RCC 7860 (cell line): ENCODE measurements at places on chromosomes 11 and 22.

GRCh38 chr11:66073669-66074068, 3.6 kb downstream of the PACS1 start:
- DNase-seq: no peak

GRCh38 chr11:130223291-130223971, 63.8 kb downstream of the ST14 start:
- no peak for DNase-seq

DNA sequence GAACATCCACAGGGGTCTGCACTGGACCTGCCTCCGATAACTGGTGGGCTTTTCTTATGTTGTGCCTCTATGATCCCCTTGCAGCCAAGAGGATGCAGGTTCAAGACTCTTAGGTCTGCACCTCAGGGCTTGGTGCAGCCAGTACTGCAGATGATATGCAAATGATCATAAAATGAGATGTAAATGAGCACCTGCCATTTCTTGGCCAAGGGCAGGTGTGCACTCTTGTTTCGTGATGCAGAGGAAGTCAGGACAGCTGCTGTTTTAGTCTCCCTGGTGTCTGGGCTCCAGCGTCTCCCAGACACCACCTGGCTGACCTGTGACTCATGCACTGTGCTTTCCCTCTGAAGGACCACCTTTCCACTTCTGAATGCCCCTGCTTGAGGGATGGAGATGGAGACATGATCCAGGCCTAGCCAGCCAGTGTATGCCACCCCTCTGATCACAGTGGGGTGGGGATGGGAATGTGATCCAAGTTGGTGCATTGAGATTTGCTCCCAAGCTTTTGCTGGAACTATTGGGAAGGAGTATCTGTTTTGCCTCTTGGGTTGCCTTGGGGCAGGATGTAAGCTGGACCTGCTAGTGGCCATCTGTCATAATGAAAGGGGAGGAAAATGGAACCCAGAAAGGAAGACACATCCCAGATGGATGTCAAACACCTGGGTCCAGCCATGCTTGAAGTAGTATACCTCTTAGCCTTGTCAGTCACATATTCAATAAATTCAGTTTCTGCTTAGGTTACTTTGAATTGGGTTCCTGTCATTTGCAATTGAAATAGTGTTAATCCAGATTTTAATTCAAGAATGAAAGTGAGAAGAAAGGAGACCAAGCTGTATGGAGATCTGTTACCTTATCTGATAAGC, 3.3 kb upstream of the KCNJ11 start:
- no peak for DNase-seq

- no peak for DNase-seq
These were observed 533 bp downstream of the SERGEF start for GRCh38 chr11:18012122-18012905.

DNA sequence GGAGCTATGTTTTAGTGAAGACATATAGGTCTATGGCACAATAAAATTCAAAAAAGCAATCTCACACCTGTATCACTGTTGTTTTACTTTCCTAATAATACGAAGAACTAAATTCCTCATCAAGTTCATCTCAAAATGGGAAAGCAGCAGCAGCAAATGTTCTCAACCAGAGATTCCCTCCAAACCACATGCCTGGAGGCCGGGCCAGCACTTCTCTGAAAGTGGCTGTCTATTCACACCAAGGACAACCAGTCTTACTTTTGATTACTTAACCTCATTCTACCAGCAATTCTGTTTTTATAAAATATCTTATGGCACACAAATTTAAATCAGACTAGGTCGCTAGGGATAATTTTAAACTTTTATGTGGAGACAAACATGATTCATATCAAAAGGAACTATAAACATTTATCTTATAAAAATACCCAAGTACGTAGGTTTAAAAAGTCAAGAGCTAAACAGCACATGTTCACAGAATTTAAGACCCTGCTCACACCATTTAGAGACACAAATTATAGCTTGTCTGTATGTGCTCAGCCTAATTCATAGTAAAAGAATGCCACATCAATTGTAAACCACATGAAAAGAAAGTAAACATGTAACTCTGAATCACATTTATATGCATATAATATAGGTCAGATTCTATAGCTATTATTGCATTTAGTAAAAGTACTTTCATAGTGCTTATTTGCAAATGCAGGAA, 46.1 kb downstream of the RRAS2 start:
- DNase-seq: no peak

DNA sequence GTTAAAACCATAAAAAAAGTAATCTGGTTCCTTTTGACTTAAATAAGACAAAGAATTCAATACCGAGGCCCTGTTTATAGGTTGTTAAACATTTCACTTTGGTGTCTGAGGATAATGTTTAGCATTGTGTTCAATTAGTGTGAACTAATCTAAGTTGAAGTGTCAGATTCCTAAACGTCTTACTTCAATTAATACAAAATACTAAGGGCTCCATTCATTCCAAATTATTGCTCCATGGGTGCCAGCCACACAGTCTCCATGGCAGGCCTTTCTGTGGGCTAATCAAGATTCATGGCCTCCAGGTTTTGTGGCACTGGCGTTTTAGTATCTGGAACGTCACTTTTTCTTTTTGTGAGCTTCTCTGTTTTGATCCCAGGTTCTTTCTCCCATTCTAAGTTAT, 89.4 kb downstream of the TMEM135 start:
- no peak for DNase-seq

GRCh38 chr11:48017105-48017830, 36.9 kb downstream of the PTPRJ start:
- DNase-seq: no peak

DNA sequence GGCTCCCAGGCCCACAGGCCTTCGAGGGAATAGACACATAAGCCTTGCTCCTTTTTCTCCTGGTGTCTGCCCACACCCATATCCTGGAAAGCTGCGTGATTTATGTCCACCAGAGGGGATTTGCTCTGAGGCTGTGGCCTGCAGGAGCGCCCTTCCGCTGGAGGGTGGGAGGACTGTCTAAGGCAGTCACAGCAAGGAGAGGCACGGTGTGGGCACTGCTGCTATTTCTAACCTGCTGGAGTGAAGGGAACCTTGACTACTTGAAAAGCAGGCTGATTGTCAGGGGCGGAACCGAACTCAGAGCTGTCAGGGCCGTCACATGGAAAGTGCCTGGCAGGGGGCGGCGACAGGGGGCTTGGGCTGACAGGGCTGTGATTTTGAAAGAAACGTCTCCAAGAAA, 3.7 kb downstream of the UPB1 start:
- DNase-seq: no peak

DNA sequence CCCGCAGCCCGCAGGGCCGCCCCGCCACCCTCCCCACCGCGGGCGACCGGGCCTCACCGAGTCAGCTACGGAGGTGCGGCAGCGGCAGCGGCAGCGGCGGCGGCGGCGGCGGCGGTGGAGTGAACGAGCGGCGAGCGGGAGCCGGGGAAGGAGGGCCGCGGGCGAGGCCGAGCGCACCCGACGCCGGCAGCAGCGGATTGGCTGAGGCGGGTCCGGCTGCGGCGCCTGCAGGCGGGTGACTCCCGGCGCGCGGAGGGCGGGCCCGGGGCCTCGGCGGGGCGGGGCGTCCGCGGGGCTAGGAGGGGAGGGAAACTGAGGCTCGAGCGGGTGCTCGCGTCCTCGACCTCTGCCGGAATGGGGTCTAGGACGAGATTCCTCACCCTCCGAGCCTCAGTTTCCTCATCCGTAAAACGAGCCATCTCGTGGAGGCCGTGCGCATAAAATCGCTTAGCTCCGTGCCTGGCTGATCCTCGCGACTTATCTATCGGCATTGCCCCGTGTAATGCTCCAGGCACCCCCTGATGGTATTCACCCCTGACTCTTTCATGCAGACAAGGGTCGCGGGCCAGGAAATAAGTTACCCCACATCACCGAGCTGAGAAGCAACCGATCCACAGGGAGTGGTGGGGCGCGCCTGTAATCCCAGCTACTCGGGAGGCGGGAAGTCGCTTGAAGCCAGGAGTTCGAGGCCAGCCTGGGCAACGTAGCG, at the start of gene CPT1A:
TSS of gene CPT1A (minus strand) at position 199 of the 709 bp plus-strand sequence. CDS start 26,442 bp downstream, outside the sequence.
- DNase-seq: peak; percentile 19

- no peak for DNase-seq
These were observed 31.6 kb downstream of the MARK2 start for GRCh38 chr11:63870351-63871140.

- peak; percentile 59 for DNase-seq
These were observed 5.3 kb downstream of the CD44 start for GRCh38 chr11:35144136-35144741.

DNA sequence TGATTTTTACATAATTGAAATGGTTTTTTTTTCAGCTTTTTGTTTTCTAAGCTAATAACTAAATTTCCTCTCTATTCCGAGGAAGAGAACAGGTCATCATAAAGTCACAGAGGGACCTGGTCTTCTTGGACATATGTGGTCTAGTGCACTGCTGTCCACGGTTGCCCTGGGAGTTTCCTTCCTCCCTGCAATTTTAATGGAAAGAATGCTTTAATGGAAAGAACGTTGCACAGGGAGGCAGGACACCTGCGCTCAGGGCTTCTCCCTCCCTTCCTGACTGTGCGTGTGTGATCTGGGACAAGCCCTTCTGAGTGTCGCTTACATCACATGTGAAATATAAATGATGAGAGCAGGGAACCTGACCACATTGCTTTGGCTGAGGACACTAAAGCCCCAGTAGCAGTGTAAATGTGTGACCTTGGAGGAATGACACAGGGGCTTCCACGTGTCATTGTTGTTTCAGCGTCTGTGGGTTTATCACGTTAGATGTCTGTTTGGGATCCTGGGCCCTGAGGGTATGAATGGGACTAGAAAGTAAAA, 93.2 kb downstream of the AMOTL1 start:
- no peak for DNase-seq

DNA sequence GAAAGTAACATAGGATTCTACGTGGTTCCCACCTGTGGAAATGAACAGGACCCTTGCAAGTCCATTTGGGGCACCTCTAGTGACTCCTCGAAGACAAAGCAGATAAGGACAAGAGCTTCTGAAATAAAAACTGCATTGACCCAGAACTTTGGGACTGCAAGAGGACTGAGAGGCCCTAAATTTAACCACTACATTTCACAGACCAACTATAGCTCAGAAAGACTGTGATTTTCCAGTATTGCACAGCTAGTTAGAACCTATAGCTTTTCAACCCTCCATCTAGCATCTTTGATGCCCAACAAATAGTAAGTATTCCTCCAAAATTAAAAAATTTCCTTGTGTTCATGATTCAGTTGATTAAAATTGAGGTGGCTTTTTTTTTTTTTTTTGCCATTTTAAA, 107.6 kb upstream of the CD44 start:
- DNase-seq: no peak

- DNase-seq: no peak
These were observed 29.6 kb downstream of the SHANK3 start for GRCh38 chr22:50702261-50702671.

DNA sequence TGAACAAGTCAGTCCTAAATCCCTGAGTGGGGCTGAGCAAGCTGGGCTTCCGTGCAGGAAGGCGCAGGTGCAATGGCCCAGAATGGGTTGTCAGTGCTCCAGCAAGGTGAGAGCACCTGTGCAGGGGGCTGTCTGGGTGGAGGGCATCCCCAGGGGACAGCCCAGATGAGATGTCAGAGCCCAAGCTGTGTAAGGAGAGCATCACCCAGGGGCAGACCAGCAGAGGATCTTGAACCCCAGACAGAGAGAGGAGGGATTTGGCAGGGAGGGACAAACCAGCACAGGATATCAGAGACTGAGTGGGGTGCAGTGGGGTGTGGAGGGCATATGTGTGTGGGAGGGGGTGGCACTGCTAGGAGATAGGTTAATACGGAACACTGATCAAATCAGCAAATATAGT, 114.9 kb upstream of the TMEM45B start:
- no peak for DNase-seq

- no peak for DNase-seq
These were observed 125.3 kb upstream of the CADM1 start for GRCh38 chr11:115629456-115630015.

- no peak for DNase-seq
These were observed 1.1 kb upstream of the APLP2 start for GRCh38 chr11:130068546-130068985.

- no peak for DNase-seq
These were observed 116.0 kb upstream of the TOP3B start for GRCh38 chr22:22098457-22099193.

- no peak for DNase-seq
These were observed 83.9 kb downstream of the RRAS2 start for GRCh38 chr11:14275076-14275475.

DNA sequence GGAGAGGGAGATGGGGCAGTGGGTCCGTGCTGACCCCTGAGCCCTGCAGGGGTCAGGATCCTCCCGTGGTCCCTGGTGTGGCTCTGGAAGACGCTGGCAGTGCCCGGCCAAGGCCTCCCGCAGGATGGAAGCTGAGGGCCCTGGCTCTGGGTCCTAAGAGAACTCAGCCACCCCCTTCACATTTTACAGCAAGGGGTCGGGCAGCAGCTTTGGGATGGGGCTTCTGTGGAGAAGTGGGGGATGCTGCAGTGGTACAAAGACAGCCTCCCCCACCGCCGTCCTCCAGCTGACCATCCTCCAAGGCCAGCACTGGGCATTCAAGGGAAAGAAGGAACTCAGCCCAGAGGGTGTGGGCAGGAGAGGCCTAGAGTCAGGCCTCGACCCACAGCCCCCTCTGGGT, 21.8 kb upstream of the CRYBB3 start:
- DNase-seq: no peak

- DNase-seq: no peak
These were observed 84.2 kb downstream of the CTTN start for GRCh38 chr11:70482529-70482917.

GRCh38 chr11:78234006-78234405, 45.3 kb downstream of the USP35 start:
- no peak for DNase-seq

- no peak for DNase-seq
These were observed 91.7 kb upstream of the OR4B1 start for GRCh38 chr11:48124880-48125279.

- no peak for DNase-seq
These were observed 1034.3 kb downstream of the LRRC4C start for GRCh38 chr11:40425168-40425567.

DNA sequence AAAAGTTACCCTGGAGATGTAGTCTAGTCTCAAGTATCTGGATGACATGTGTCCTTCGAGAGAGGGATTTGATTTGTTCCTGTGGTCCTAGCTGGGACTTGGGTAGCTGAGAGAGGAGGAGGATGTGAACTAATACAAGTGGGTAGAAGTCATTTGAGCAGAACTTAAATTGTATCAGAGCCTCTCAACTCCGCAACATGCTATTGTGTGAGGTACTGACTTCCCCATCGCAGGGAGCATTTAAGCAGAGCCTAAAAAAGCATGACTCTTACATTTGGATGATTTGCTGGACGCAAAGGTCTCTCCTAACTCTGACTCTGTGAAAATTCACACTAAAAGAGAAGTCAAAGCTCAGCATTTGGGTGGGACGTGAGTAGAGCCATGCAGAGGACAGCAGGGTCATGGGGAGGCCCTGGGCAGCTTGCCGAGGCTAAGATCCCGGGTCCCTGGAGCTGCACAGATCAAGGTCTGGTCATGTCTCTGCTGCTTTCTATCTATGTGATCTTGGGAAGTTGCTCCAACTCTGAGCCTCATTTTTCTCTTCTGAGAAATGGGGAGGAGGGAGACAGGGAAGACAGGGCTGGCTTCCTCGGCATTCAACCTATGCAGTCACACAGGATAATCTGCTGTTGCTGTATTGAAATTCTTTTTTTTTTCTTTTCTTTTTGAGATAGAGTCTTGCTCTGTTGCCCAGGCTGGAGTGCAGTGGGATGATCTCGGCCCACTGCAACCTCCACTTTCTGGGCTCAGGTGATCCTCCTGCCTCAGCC, 44.9 kb downstream of the CD82 start:
- DNase-seq: no peak
